ENCODE measurements at places on chromosomes 2 and 18.

- DNase-seq: no peak
These were observed 81.6 kb downstream of the EPB41L3 start for GRCh38 chr18:5462227-5462626.

DNA sequence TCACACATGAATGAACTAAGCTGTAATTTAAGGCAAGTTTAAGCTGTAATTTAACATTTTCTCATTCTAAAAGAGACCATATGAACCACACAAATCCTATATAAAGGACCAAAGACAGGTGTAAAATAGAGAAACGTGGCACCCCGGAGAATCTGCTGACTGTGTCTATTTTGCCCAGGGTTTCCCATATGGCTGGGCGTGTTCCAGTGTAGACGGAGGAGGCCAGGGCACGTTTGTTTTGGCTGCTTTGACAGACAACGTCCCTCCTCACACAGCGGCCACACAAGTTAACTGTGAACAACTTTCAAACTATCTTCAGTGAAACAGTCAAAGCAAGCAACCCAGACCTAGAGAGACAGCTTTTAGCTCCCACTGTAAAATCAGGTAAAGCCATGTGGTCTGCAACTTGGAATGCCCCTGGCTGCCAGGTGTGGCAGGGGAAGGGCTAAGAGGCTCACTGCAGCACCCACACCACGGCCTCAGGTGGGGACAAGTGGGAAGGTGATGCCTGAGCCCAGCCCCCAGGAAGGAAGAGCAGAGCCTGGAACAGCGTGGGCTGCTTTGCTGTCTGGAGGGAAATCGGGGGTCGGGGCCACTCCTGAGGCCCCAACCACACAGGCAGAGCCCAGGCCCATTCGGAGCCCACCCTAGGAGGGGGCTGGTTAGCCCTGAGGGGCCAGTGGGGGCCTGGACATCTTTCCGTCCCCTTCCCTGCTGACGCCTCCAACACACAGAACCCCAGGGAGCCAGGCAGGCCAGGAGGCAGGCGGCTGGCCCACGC is 40.7 kb downstream of the SLC66A2 start:
- DNase-seq: no peak

- DNase-seq: no peak
These were observed 312.9 kb upstream of the TFPI start for GRCh38 chr2:187867165-187867564.

GRCh38 chr18:35524226-35524625 is 26.5 kb upstream of the INO80C start:
- DNase-seq: no peak
